ENCODE measurements at places on chromosomes 12 and 14.

GRCh38 chr12:132488127-132489077 is 1.5 kb upstream of the FBRSL1 start:
- no peaks in the 10 kb centered on the region for H3K36me3 ChIP-seq
- peaks cover 11% of the 10 kb centered on the region for H3K4me1 ChIP-seq
- peaks cover 22% of the 10 kb centered on the region for H3K27me3 ChIP-seq
- no peak for DNase-seq
- peak overlapping the region; percentile 82 for H3K4me3 ChIP-seq

- no peak overlapping the region for H3K27ac ChIP-seq
- no peaks in the 10 kb centered on the region for H3K36me3 ChIP-seq
- no peak overlapping the region for H3K4me3 ChIP-seq
- no peaks in the 10 kb centered on the region for H3K4me1 ChIP-seq
Measured at GRCh38 chr12:31249356-31249755, 76.6 kb downstream of the SINHCAF start.

DNA sequence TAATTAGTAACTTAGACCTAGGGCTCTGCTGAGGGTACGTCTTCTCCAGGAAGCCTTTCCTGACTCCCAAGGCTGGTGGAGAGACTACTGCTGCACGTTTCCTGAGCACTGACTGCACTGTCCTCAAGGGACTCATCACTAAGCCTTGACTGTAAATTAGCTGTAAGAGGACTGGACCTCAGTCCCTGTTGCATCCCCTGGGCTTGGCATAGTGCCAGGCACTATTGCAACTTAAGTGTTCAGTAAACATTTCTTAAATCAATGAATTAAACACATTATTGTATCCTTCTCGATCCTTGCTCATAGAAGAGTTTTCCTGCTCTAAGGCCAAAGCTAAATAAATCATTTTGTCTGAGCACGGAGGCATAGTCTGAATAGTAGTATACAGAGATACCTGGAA is 31.9 kb upstream of the IFNG-AS1 start:
- H3K4me1 ChIP-seq = peaks cover 5% of the 10 kb centered on the region
- no peak overlapping the region for H3K4me3 ChIP-seq
- no peak for DNase-seq
- no peak overlapping the region for H3K27ac ChIP-seq

DNA sequence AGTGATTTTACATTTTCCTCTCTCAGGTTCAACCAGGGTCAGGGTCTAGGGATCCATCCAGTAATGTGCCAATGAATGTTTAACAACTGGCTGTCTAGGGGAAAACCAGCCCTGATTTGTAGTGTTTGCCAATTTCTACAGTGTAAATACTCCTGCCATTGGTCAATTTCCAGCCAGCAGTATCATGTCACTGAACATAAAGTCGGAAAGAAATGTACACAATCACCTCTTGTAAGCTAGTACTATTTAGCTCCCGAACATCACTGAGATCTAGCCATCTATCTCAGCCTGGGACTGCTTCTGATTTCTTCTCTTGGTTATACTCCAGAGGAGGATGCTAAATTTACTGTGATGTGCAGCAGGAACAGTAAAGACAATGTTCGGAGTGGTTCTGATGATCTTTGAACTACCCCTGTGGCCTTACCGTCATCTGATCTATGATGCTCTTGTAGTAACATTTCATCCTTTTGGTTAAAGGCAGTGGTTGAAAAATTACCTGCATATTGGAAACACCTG is 36.7 kb upstream of the EGLN3 start:
- no peak overlapping the region for H3K4me3 ChIP-seq
- DNase-seq = no peak
- H3K4me1 ChIP-seq = peaks cover 6% of the 10 kb centered on the region
- H3K36me3 ChIP-seq = peaks cover 3% of the 10 kb centered on the region

GRCh38 chr12:66331814-66332213 is 29.5 kb downstream of the HELB start:
- H3K4me3 ChIP-seq = no peak overlapping the region
- H3K36me3 ChIP-seq = peaks cover 24% of the 10 kb centered on the region
- no peaks in the 10 kb centered on the region for H3K4me1 ChIP-seq
- no peak overlapping the region for H3K27ac ChIP-seq

GRCh38 chr12:93514853-93515252 is 47.5 kb downstream of the MRPL42 start:
- no peaks in the 10 kb centered on the region for H3K27me3 ChIP-seq
- H3K27ac ChIP-seq = no peak overlapping the region
- H3K4me1 ChIP-seq = no peaks in the 10 kb centered on the region
- no peak for DNase-seq
- H3K4me3 ChIP-seq = no peak overlapping the region
- peaks cover 6% of the 10 kb centered on the region for H3K36me3 ChIP-seq

DNA sequence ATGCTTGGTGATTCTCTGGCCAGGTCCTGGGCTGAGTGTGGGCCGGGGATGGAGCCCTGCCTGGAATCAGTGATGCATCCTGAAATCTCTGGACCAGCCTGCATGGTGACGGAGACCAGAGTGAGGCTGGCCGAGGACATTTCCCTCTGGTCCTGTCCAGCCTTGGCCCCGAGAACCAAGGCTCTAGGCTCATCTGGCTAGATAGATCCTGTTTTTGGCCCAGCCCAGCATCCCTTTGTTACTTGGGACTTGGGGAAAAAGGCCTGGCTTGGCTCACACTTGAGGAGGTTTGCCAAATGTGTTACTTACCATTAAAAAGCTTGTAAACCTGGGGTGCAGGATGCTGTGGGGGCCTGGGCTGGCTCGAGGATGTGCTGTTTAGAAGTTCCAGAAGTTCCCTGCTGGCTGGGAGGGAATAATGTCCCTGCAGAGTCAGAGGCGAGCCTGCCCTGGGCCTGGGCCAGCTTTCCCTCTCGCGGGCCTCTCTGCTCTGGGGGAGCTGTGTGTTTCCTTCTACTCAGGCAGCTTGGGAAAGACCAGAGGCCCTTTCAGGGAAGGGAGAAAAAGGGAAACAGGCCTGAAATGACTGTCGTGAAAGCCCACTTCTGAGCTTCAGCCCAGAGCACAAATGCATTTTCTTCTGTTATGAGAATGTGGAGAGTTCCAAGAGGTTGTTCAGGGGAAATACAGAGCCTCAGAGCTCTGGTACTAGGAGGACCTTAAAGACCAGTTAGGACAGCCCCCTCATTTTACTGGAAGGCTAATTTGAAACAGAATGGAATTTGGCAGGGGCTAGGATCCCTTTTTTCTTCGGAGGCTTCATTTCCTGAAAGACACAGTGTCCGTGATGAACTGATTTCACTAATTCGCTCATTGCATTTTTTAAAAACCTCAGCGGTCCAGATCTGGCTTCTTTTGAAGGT is 47.2 kb upstream of the CTDSP2 start:
- H3K27ac ChIP-seq = peak overlapping the region; percentile 91
- peaks cover 69% of the 10 kb centered on the region for H3K4me1 ChIP-seq
- H3K36me3 ChIP-seq = peaks cover 4% of the 10 kb centered on the region
- peak overlapping the region; percentile 76 for H3K4me3 ChIP-seq

DNA sequence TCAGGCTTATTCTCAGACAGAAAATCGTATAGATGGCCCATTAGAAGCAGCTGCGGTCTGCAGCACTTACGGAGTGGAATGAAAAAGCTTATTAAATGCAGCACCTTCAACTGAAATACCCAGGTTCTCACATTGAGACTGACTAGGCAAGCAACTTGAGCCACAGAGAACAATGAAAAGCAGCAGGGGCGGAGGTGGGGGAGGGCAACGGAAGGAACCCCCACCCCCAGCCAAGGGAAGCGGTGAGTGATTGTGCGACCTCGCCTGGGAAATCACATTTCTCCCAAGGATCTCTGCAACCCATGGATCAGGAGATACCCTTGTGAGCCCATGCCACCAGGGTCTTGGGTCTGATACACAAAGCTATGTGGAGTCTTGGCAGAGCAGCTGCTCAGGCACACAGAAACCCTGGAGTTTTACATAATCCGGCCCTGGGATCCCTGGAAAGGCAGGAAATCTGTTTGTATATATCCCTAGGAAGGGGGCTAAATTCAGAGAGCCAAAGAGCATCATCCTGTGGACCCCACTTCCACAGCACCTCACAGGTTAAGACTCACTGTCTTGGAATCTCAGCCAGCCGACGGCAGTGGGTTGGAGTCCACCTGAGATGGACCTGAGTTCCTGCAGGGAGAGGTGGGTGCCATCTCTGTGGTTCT is 38.1 kb downstream of the PZP start:
- H3K27me3 ChIP-seq = peaks cover 24% of the 10 kb centered on the region
- DNase-seq = no peak
- peaks cover 6% of the 10 kb centered on the region for H3K36me3 ChIP-seq

GRCh38 chr12:52162981-52163380 is 28.8 kb downstream of the KRT80 start:
- peak overlapping the region; percentile 64 for H3K27ac ChIP-seq
- DNase-seq = no peak
- no peaks in the 10 kb centered on the region for H3K27me3 ChIP-seq
- H3K4me3 ChIP-seq = no peak overlapping the region
- H3K4me1 ChIP-seq = peaks cover 21% of the 10 kb centered on the region
- H3K36me3 ChIP-seq = no peaks in the 10 kb centered on the region

DNA sequence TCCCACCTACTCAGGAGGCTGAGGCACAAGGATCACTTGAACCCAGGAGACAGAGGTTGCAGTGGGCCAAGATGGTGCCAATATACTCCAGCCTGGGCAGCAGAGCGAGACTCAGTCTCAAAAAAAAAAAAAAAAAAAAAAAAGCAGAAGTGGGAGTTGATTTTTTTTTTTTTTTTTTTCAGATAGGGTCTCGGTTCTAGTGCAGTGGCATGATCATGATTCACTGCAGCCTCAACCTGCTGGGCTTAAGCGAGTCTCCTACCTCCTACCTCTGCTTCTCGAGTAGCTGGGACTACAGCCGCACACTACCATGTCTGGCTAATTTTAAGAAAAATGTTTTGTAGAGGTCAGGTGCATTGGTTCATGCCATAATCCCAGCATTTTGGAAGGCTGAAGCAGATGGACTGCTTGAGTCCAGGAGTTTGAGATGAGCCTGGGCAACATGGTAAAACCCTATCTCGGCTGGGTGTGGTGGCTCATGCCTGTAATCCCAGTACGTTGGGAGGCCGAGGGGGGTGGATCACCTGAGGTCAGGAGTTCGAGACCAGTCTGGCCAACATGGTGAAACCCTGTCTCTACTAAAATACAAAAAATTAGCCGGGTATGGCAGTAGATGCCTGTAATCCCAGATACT is 16.3 kb upstream of the HSP90AA1 start:
- H3K4me3 ChIP-seq = no peak overlapping the region
- no peaks in the 10 kb centered on the region for H3K36me3 ChIP-seq
- no peak for DNase-seq

DNA sequence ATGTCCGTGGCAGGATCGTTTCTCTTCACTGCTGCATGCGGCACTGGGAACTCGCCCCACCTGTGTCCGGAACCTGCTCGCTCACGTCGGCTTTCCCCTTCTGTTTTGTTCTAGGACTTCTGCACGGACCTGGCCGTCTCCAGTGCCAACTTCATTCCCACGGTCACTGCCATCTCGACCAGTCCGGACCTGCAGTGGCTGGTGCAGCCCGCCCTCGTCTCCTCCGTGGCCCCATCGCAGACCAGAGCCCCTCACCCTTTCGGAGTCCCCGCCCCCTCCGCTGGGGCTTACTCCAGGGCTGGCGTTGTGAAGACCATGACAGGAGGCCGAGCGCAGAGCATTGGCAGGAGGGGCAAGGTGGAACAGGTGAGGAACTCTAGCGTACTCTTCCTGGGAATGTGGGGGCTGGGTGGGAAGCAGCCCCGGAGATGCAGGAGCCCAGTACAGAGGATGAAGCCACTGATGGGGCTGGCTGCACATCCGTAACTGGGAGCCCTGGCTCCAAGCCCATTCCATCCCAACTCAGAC is 1.2 kb downstream of the FOS start:
- H3K36me3 ChIP-seq = peaks cover 30% of the 10 kb centered on the region
- peaks cover 48% of the 10 kb centered on the region for H3K27me3 ChIP-seq
- H3K27ac ChIP-seq = peak overlapping the region; percentile 99
- peaks cover 39% of the 10 kb centered on the region for H3K4me1 ChIP-seq
- no peak for DNase-seq
- H3K4me3 ChIP-seq = peak overlapping the region; percentile 91

- H3K27ac ChIP-seq = peak overlapping the region; percentile 1
- peaks cover 28% of the 10 kb centered on the region for H3K36me3 ChIP-seq
Measured at GRCh38 chr12:14854586-14855183, 11.4 kb upstream of the ART4 start.

GRCh38 chr12:31387466-31387865 is 61.5 kb upstream of the SINHCAF start:
- peak overlapping the region; percentile 30 for H3K27ac ChIP-seq
- H3K27me3 ChIP-seq = no peaks in the 10 kb centered on the region
- no peak for DNase-seq
- no peak overlapping the region for H3K4me3 ChIP-seq

GRCh38 chr12:58106195-58106594 is 164.8 kb downstream of the ATP23 start:
- DNase-seq = no peak
- no peak overlapping the region for H3K27ac ChIP-seq
- no peaks in the 10 kb centered on the region for H3K36me3 ChIP-seq

GRCh38 chr12:65672441-65672840 is 151.8 kb upstream of the HMGA2 start:
- H3K27ac ChIP-seq = no peak overlapping the region
- DNase-seq = no peak
- H3K36me3 ChIP-seq = no peaks in the 10 kb centered on the region
- no peaks in the 10 kb centered on the region for H3K27me3 ChIP-seq
- H3K4me3 ChIP-seq = no peak overlapping the region

DNA sequence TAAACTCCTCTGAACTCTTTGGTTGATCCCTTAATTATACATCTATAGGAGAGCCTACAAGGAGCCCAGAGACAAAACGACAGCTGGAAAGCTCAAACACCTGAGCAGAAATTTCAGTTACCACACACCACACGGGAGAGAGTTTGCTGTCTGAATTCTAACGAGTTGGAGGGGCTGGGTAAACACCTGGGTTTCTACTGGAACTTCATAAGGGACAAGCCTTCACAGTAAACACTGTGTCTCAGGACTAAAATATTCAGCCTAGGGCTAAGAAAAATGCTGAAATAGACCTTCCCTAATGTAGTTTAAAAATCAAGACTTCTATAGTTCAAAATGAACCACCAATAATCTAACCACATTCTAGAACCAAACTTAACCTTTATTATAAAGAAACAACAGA is 9.6 kb upstream of the ANO2 start:
- H3K4me3 ChIP-seq = no peak overlapping the region
- peaks cover 6% of the 10 kb centered on the region for H3K36me3 ChIP-seq
- no peak for DNase-seq
- no peak overlapping the region for H3K27ac ChIP-seq
- H3K27me3 ChIP-seq = peaks cover 34% of the 10 kb centered on the region
- H3K4me1 ChIP-seq = peaks cover 5% of the 10 kb centered on the region

GRCh38 chr12:123237646-123238329 is 4.6 kb downstream of the MTRFR start:
- DNase-seq = no peak
- H3K4me3 ChIP-seq = peak overlapping the region; percentile 26
- H3K36me3 ChIP-seq = peaks cover 14% of the 10 kb centered on the region
- H3K4me1 ChIP-seq = peaks cover 27% of the 10 kb centered on the region
- no peaks in the 10 kb centered on the region for H3K27me3 ChIP-seq
- H3K27ac ChIP-seq = peak overlapping the region; percentile 58

DNA sequence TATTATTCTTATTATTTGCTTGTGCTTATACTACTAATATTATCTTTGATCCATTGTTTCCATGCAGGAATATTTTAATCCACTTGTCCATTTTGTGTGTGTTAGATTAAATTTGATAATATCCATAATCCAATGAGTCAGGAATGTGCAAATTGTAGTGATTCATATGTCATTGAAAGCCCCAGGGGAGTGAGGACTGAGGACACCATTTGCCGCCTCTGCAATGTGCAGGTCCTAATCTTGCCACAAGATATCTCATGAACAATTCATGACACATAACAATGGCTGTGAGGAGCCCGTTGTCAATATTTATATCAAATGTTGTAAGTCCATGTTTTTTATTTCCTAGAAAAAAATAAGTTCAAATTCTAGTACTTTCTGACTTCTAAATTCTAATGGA is 250.5 kb downstream of the ZFP36L1 start:
- H3K4me1 ChIP-seq = peaks cover 78% of the 10 kb centered on the region
- no peak for DNase-seq
